HCT116 (cell line): ENCODE measurements at places on chromosomes 12 and 14. TPM values are rescaled to one million over a fixed set of nuclear protein-coding genes. Genes with fewer than 3 reads are reported as not detected.

Gene PPM1H
- 8.0 TPM for total RNA-seq

Gene ZCCHC8
- 30.5 TPM for total RNA-seq

Gene UNC79
- 0.10 TPM for total RNA-seq

Gene EIF4B
- total RNA-seq = 809 TPM

Gene KLHDC1
- 0.98 TPM for total RNA-seq

Gene MAP3K9
- total RNA-seq = 11.7 TPM

Gene KCNC2
- total RNA-seq = not detected

Gene RAPGEF3
- total RNA-seq = 1.8 TPM

Gene SLC4A8
- 1.4 TPM for total RNA-seq

Gene AKAP6
- 1.9 TPM for total RNA-seq

Gene PLCZ1
- total RNA-seq = not detected

Gene PPFIA2
- total RNA-seq = not detected

Gene WSCD2
- total RNA-seq = 0.05 TPM

- H3K36me3 ChIP-seq = no peaks in the 10 kb centered on the region
- H3K27me3 ChIP-seq = no peaks in the 10 kb centered on the region
- no peak overlapping the region for H3K4me3 ChIP-seq
- H3K4me1 ChIP-seq = peaks cover 58% of the 10 kb centered on the region
- peak; percentile 46 for DNase-seq
- H3K27ac ChIP-seq = peak overlapping the region; percentile 18
Observed at GRCh38 chr14:95483309-95484165, 32.9 kb downstream of the SYNE3 start.

GRCh38 chr12:46395388-46395787 lies 22.8 kb upstream of the SLC38A2 start:
- no peak for DNase-seq
- H3K4me3 ChIP-seq = no peak overlapping the region

- peaks cover 14% of the 10 kb centered on the region for H3K4me1 ChIP-seq
- no peaks in the 10 kb centered on the region for H3K36me3 ChIP-seq
- H3K27me3 ChIP-seq = no peaks in the 10 kb centered on the region
- DNase-seq = no peak
Observed at GRCh38 chr14:32419429-32419828, 90.3 kb downstream of the AKAP6 start.

DNA sequence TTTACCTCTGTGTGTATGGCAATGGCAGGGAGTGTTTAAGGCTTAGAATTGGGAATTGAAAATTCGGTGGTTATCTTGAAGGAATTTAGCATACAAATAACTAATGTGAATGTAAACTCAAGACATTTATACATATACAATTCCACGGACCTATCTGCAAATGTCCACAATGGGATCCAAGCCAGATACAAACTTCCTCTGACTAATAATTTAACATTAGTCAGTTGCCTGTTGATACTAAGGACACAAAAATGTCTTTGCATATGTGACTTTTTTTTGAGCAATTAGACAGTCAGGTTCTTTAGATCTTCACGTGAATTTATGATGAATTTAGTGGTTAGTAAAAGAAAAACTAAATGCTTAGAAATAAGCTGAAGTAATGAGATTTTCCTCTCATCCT lies 40.5 kb downstream of the ESR2 start:
- H3K36me3 ChIP-seq = no peaks in the 10 kb centered on the region
- no peaks in the 10 kb centered on the region for H3K4me1 ChIP-seq
- H3K4me3 ChIP-seq = no peak overlapping the region
- DNase-seq = no peak
- H3K27me3 ChIP-seq = no peaks in the 10 kb centered on the region

GRCh38 chr14:105090493-105091053 lies 25.3 kb upstream of the GPR132 start:
- H3K27ac ChIP-seq = peak overlapping the region; percentile 99
- H3K4me1 ChIP-seq = peaks cover 91% of the 10 kb centered on the region
- no peaks in the 10 kb centered on the region for H3K36me3 ChIP-seq
- peak overlapping the region; percentile 87 for H3K4me3 ChIP-seq
- DNase-seq = peak; percentile 71
- no peaks in the 10 kb centered on the region for H3K27me3 ChIP-seq

DNA sequence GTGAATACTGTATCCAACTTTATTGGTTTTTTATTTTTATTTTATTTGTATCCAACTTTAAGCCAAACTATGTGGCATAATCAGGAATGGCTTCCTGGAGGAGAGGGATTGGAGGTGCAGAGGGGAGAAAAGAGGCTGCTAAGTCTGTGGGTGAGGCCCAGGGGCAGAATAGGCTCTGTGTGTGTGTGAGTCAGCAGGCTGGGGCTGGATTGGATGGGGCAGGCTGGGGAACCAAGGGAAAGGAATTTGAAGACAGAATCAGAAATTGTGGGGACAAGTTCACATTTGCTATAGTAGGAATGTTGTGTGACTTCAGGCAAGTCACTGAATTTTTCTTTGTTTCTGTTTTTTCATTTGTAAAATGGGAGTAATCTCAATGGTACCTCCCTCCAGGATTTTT lies 12.8 kb upstream of the RILPL1 start:
- no peaks in the 10 kb centered on the region for H3K36me3 ChIP-seq
- H3K4me3 ChIP-seq = no peak overlapping the region
- DNase-seq = no peak

DNA sequence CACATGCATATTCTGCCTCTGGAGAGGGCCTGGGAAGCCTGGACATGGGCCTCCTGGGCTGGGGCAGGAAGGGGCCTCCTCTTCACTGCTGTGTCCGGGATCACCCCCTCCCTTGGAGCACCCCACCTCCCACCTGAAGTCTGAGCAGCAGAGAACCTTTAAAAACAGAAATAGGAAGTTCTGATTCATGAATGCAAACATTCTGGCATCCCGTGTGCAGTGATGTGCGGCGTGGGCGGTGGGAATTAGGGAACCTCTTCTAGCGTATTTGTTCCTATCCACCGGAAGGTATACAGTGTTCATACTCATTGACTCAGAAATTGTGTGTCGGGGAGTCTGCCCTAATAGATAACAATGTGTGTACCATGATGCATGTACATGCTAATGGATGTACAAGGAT lies 46.2 kb downstream of the C14orf132 start:
- H3K27me3 ChIP-seq = no peaks in the 10 kb centered on the region
- DNase-seq = no peak
- no peak overlapping the region for H3K27ac ChIP-seq
- H3K4me1 ChIP-seq = peaks cover 30% of the 10 kb centered on the region

- H3K36me3 ChIP-seq = no peaks in the 10 kb centered on the region
- H3K4me1 ChIP-seq = no peaks in the 10 kb centered on the region
- no peak overlapping the region for H3K27ac ChIP-seq
- no peaks in the 10 kb centered on the region for H3K27me3 ChIP-seq
- no peak overlapping the region for H3K4me3 ChIP-seq
- DNase-seq = no peak
Observed at GRCh38 chr12:66152732-66153131, 17.1 kb downstream of the TMBIM4 start.

GRCh38 chr12:73421832-73422231 lies 1115.8 kb upstream of the ATXN7L3B start:
- H3K36me3 ChIP-seq = no peaks in the 10 kb centered on the region
- H3K4me3 ChIP-seq = no peak overlapping the region
- DNase-seq = no peak
- H3K27me3 ChIP-seq = no peaks in the 10 kb centered on the region
- H3K27ac ChIP-seq = no peak overlapping the region
- H3K4me1 ChIP-seq = peaks cover 8% of the 10 kb centered on the region; the same call in 1 of the 2 replicates

GRCh38 chr12:115998119-115998633 lies 279.3 kb downstream of the MED13L start:
- DNase-seq = peak; percentile 32
- peak overlapping the region; percentile 14; the same call in 1 of the 2 replicates for H3K27ac ChIP-seq
- peaks cover 43% of the 10 kb centered on the region for H3K36me3 ChIP-seq
- no peaks in the 10 kb centered on the region for H3K4me1 ChIP-seq
- H3K27me3 ChIP-seq = no peaks in the 10 kb centered on the region
- no peak overlapping the region for H3K4me3 ChIP-seq

GRCh38 chr12:14828892-14829291 lies 14.4 kb downstream of the ART4 start:
- no peaks in the 10 kb centered on the region for H3K27me3 ChIP-seq
- DNase-seq = no peak
- H3K36me3 ChIP-seq = no peaks in the 10 kb centered on the region
- no peak overlapping the region for H3K4me3 ChIP-seq
- H3K27ac ChIP-seq = no peak overlapping the region
- no peaks in the 10 kb centered on the region for H3K4me1 ChIP-seq

GRCh38 chr12:34303091-34303870 lies 281.0 kb downstream of the ALG10 start:
- no peak overlapping the region for H3K4me3 ChIP-seq
- DNase-seq = no peak
- H3K27me3 ChIP-seq = no peaks in the 10 kb centered on the region

DNA sequence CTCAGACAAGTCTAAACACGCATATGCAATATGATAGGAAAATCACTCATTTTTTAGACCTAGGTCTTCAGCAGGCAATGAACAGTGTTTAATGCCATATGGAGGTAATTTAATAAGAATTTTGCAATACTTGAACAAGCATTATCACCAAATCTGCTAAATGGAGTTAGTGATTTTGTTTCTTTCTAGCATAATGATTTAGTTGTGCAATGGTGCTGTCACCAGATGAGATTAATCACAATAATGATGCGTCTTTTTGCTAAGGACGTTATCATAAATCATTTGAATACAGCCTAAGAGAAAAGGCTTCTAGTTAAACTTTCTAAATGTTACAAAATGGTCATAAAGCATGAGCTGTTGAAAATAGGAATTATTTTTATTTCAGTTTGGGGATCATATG lies 170.0 kb upstream of the SLC16A7 start:
- H3K36me3 ChIP-seq = no peaks in the 10 kb centered on the region
- no peak for DNase-seq
- H3K4me3 ChIP-seq = no peak overlapping the region
- H3K27me3 ChIP-seq = no peaks in the 10 kb centered on the region
- H3K27ac ChIP-seq = no peak overlapping the region

- peaks cover 5% of the 10 kb centered on the region; the same call in 1 of the 2 replicates for H3K4me1 ChIP-seq
- no peaks in the 10 kb centered on the region for H3K27me3 ChIP-seq
- no peak for DNase-seq
- no peak overlapping the region for H3K27ac ChIP-seq
- H3K36me3 ChIP-seq = no peaks in the 10 kb centered on the region
Observed at GRCh38 chr12:87812681-87813080, 216.5 kb downstream of the C12orf50 start.

DNA sequence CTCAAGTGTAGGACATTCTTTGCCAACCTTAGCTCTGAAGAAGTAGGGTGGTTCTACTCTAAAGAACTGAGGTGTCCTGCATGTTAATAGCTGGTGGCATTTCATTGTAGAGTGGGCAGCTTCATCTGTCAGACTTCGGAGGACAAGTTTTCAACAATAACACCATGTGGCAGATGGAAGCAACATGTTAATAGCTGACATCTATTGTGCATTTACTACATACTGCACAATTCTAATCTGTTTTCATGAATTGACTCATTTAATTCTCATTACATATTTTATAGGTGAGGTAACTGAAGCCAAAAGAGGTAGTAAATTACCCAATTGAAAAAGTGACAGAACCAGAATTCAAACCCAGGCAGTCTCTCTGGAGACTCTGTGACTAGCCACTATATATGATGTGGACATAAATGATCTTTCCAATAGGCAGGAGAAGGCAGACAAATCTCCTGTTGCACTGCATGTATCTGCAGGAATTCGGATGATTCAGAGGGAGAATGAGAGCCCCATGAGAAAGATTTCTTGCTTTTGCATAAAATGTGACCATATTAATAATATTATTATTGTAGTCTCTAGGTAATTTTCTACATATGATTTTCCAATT lies 137.2 kb upstream of the E2F7 start:
- no peaks in the 10 kb centered on the region for H3K4me1 ChIP-seq
- no peaks in the 10 kb centered on the region for H3K36me3 ChIP-seq
- no peak overlapping the region for H3K27ac ChIP-seq

GRCh38 chr12:129839679-129840078 lies 64.1 kb downstream of the TMEM132D start:
- DNase-seq = no peak
- H3K4me3 ChIP-seq = no peak overlapping the region
- H3K36me3 ChIP-seq = no peaks in the 10 kb centered on the region
- H3K4me1 ChIP-seq = no peaks in the 10 kb centered on the region
- H3K27ac ChIP-seq = no peak overlapping the region

DNA sequence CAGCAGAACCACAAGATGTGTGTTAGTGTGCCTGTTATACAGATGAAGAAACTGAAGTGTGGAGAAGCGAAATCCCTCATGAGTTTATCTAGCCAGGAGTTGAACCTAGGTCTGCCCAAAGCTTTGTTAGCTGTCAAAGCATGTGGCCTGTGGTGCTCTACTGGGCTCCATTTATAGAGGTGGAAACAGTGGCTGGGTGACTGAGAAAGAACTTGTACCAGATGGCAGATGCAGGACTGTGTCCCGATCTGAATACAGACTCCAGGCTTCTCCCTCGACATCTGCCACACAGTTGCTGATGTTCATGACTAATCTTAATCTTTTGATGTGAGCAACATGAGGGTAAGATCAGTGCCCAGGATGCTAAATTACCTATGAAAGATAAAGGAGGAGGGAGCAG lies 89.1 kb downstream of the C12orf75 start:
- no peak for DNase-seq
- no peaks in the 10 kb centered on the region for H3K27me3 ChIP-seq
- H3K4me3 ChIP-seq = no peak overlapping the region
- no peaks in the 10 kb centered on the region for H3K36me3 ChIP-seq
- no peak overlapping the region for H3K27ac ChIP-seq

GRCh38 chr12:21756699-21757098 lies 17.8 kb downstream of the KCNJ8 start:
- no peaks in the 10 kb centered on the region for H3K36me3 ChIP-seq
- no peak overlapping the region for H3K4me3 ChIP-seq
- H3K4me1 ChIP-seq = no peaks in the 10 kb centered on the region

DNA sequence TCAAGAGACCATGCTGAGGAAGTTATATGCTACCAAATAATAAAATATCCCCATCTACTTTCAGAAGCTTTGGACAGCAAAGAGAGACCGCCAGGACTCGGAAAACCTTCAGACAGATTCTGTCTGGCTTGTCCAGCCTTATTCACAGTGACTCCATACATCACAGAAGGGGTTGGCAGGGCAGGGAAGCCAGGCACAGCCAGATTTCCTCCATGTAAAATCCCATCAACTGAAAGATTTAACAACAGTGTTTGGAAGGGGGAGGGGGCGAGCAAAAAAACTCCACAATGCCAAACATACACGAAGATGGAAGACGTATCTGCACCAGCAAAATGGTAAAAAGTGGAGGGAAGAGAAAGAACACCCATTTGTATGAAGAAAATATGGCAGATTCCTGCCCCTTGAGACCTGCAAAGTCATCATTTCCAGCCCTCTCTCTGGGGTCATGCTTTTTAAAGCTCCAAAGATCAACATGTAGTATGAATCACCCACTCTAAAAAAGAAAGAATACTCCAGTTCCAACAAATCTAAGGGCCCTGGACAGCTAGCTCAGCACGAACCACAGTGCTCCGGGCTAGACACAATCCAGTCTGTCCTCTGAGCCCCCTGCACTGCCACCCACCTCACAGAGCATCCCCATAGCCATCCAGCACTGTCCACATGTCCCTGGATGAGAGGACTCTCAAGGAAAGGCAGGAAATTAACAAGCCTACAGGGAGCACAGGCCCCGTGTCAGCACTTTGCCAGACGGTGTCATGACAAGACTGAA lies 116.4 kb downstream of the DICER1 start:
- H3K36me3 ChIP-seq = no peaks in the 10 kb centered on the region
- H3K4me1 ChIP-seq = no peaks in the 10 kb centered on the region
- peaks cover 9% of the 10 kb centered on the region; the same call in 1 of the 2 replicates for H3K27me3 ChIP-seq
- H3K4me3 ChIP-seq = no peak overlapping the region
- no peak overlapping the region for H3K27ac ChIP-seq

- no peak overlapping the region for H3K4me3 ChIP-seq
- H3K27me3 ChIP-seq = no peaks in the 10 kb centered on the region
Observed at GRCh38 chr12:49616533-49617219, 6.7 kb upstream of the PRPF40B start.

- H3K4me1 ChIP-seq = no peaks in the 10 kb centered on the region
- no peaks in the 10 kb centered on the region for H3K27me3 ChIP-seq
- no peak overlapping the region for H3K27ac ChIP-seq
- no peak overlapping the region for H3K4me3 ChIP-seq
- no peak for DNase-seq
- H3K36me3 ChIP-seq = no peaks in the 10 kb centered on the region
Observed at GRCh38 chr14:69183735-69184134, 7.6 kb upstream of the EXD2 start.
